ENCODE measurements at places on chromosomes 4 and X. TPM values are rescaled to one million over a fixed set of nuclear protein-coding genes. Genes with fewer than 3 reads are reported as not detected.

ITGB1BP2 gene
- 0.41 TPM for total RNA-seq

- peak; percentile 51 for DNase-seq
Observed at GRCh38 chr4:8340781-8341241, 71.3 kb downstream of the HTRA3 start.

DNA sequence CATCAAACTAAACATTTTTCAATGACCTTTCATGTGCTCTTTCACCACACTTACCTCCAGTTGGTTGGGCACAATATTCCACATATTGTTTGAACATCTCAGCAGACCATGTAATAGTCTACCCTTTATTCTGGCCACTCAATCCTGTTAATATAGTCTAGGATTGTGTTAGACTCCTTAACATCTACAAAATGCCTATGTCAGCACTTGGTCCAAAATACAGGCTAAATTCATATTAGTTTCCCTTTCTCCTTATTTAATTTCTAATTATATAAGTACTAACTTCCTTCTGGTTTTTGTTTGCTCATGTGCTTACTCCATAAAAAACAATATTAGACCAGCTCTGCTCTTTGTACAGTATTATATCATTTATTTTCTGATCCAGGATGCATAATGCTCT lies 21.1 kb downstream of the MEPE start:
- no peak for DNase-seq

- DNase-seq = no peak
Observed at GRCh38 chr4:152072001-152072485, 311.2 kb upstream of the GATB start.

DNA sequence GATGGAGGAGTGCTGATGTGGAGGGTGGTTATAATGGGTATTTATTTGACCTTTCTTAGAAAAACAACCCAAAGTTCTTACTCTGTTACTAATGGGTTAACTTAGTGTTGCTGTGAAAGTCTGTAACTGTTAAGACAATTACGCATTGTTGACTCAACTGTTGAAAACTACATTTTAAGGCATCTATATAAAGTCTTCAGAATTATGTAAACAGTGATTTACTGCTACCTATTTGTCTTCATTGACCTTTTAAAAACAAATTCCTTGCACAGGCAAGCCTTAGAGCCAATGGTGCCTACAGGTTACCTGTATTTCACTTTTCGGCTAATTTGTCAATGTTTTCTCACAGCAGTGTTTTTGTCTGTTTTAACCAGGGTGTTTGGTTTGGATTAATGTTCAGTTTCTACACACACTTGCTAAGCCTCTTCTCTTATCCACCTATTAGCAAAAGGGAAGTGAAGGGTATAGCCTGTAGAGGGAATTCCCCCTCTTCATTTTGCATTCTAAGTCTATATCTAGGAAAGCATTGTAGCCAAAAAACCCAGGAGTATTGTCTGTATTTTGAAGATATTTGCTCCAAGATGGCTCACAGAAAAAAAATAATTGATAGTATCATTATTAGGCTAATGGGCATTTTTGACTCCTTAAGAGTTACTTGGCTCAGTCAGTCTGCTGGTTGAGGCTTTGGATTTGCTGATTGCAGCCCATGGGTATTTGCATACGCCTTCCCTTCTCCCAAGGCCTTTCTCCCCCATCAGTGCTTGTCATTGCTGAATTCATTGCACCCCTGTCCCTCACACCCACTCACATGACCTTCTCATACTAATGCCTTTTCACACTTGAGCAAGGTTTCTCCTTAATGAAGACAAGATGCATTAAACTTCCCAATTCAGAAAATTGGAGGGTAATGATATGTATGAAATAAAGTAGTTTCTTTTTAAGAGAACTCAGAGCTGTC lies 30.5 kb downstream of the AFF1 start:
- no peak for DNase-seq
